HL-60 (cell line): ENCODE measurements at places on chromosomes 4 and X.

GRCh38 chrX:152989292-152989658 is 4.6 kb downstream of the PNMA5 start:
- DNase-seq, result peak; percentile 54

DNA sequence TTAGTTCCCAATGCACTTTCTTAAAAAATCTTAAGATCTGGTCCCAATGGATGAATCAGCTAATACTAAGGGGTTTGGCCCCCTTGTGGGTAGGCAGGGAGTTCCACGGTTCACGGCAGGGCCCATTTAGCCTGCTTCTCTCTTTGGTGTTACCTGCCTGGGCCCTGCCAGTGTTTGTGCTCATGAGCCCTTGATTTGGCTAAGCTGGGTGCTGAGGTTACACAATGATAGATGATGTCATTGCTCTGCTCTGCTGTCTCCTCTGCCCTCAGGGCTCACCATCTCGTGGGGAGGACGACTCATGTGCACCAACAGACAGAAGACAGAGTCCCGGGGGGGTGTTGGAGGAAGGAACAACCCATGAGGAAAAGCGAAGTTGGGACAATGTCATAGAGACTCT is 24.4 kb downstream of the RTL5 start:
- DNase-seq, result peak; percentile 71

DNA sequence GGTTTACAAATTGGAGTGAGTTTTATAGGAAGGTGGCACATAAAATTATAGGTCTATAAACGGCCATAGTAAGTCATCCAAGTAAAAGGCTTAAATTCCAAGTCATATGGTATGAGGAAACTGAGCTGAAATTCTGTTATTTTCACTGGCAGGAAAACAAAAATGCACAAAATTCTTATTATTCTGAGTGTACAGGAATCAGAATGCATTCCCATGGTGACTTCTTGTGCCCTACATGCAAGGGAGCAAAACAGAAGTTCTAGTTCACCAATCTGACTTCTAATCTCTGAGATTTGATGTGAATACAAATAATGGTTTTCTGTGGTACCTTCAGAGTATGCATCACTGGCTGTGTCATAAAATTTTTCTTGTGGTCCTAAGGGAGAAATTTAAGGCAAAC is 102.9 kb downstream of the CLCN4 start:
- no peak for DNase-seq

- DNase-seq, result peak; percentile 39
Observed at GRCh38 chrX:42714981-42715700, 62.8 kb downstream of the PPP1R2C start.
